Tibial nerve (tissue), 4 donors: ENCODE measurements at places on chromosomes 7 and 10.

- no peak for DNase-seq
These were observed 5.9 kb upstream of the TRIL start for GRCh38 chr7:28964056-28964455.

GRCh38 chr7:110813986-110814385, 276.9 kb upstream of the LRRN3 start:
- no peak for DNase-seq

- DNase-seq = no peak
These were observed 52.6 kb upstream of the BET1 start for GRCh38 chr7:94056796-94057207.

- no peak for DNase-seq
These were observed 511.6 kb upstream of the IGFBP3 start for GRCh38 chr7:46432708-46433107.

DNA sequence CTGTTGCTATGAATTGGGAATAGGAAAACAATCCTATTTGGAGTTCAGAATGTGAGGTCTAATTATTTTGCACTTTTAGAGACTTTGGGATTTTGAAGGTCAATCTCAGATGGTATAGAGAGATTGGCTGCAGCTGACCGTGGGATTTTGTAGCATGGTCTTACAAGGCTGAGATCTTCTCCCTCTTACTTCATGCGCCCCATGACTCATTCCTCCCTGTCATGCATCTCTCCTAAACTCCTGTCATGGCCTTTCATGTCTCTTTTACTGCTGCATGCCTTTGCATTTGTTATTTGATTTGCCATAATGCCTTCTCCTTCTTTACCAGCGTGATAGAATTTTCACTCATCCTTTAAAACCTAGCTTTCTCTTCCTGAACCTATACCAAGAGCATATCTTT, 133.1 kb downstream of the BBS9 start:
- DNase-seq = no peak

- DNase-seq = no peak
These were observed 47.7 kb downstream of the CLEC2L start for GRCh38 chr7:139571190-139571589.

GRCh38 chr7:47807756-47808155, 140.5 kb downstream of the PKD1L1 start:
- DNase-seq = no peak

GRCh38 chr10:104574838-104575237, 66.3 kb upstream of the SORCS3 start:
- no peak for DNase-seq

GRCh38 chr7:20352573-20353306, 22.0 kb downstream of the ITGB8 start:
- DNase-seq = no peak

- peak; percentile 61 for DNase-seq
These were observed 33.1 kb downstream of the ZMIZ1 start for GRCh38 chr10:79101560-79102497.

GRCh38 chr10:24463611-24464426, 254.9 kb downstream of the KIAA1217 start:
- no peak for DNase-seq

DNA sequence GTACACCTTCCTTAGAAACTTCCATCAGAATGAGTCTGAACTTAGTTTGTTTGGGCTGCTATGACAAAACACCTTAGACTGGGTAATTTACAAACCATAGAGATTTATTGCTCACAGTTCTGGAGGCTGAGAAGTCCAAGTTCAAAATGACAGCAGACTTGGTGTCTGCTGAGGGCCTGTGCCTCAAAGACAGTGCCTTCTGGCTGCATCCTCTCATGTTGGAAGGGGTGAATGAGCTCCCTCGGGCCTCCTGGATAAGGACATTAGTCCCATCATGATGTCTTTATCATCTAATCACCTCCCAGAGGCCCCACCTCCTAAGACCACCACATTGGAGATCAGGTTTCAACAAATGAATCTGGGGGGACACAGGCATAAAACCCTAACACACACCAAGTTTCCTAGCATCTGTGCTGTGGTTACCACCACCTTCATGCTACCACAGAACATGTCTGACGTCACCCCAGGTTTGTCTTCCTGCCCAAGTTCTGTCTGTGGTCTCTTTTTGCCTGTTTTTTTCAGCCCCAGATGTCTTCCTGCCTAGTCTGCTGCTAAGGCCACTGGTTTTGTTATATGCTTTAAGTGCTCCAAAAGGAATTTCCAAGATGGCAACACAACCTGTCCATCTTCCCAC, 150.9 kb upstream of the COBL start:
- DNase-seq = no peak

- no peak for DNase-seq
These were observed 4.6 kb upstream of the OR2A14 start for GRCh38 chr7:144118341-144118740.

GRCh38 chr7:16785321-16785720, 19.5 kb downstream of the AGR2 start:
- DNase-seq = no peak

DNA sequence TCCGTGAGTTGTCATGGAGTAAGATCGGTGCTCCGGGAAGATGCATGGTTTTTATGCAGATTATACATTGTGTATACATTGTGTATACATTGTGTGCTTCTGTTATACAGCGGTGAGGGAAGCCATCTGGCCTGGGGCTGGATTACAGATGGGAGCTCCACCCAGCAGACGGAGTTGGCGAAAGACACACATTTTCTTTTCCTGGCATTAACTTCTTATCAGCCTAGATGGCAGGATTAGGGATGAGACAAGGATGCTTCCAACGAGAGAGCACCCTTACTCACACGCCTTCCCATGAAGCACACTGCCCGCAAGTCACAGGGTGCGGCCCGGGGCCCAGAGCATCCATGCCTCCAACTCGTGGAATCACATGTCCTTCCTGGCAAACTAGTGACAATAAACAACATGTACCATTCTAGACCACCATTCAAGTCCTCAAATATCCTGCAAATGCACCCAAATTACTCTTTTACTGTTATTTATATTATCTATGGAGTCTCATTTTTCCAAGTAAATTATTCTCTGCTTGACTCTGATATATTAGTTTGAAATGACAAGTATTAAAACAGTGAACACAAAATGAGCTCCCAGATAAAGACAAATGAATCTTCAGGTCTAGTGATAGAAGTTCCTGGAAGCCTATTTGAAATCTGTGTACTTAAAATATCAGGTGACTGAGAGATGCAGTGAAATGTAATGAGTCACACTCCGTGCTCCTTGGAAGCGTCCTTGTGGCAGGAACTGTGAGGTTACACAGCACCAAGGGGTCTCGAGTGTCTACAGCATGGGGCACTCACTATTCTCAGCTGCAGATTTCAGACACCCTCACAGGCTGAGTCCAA, 29.8 kb upstream of the PPP2R2D start:
- no peak for DNase-seq

- no peak for DNase-seq
These were observed 19.8 kb upstream of the TMEM273 start for GRCh38 chr10:49207936-49208487.

DNA sequence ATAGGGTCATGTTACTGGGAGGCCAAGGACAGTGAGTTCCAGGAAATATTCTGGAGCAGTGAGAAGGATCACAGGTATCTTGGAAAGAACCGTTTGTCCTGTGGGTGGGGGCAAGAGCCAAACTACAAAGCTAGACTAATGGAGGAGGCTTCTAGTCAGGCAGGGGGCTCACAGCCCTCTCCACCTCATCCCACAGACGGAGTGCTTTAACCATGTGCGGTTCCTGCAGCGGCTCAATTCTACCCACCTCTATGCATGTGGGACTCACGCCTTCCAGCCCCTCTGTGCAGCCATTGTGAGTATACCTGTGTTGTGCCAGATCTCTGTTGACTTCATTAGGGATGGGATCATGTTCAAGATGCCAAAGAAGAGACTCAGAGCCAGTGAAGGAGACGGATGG, 8.1 kb downstream of the SEMA4G start:
- DNase-seq = no peak

DNA sequence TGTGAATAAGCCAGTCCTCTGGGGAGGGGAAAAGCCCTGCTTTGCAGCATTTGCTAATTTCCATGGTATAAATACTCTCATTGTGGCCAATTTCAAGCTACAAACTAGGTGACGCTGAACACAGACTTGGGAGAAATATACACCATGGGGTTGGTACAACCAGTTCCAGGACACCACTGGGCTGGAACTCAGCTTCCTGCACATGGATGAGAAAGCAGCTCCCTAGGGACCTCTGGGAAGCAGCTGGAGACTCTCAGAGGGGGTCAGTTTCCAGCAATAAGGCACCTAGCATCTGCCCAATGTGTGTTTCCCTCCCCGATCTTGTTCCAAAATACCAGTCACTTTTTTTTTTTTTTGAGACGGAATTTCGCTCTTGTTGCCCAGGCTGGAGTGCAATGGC, 56.8 kb upstream of the WDR11 start:
- no peak for DNase-seq

DNA sequence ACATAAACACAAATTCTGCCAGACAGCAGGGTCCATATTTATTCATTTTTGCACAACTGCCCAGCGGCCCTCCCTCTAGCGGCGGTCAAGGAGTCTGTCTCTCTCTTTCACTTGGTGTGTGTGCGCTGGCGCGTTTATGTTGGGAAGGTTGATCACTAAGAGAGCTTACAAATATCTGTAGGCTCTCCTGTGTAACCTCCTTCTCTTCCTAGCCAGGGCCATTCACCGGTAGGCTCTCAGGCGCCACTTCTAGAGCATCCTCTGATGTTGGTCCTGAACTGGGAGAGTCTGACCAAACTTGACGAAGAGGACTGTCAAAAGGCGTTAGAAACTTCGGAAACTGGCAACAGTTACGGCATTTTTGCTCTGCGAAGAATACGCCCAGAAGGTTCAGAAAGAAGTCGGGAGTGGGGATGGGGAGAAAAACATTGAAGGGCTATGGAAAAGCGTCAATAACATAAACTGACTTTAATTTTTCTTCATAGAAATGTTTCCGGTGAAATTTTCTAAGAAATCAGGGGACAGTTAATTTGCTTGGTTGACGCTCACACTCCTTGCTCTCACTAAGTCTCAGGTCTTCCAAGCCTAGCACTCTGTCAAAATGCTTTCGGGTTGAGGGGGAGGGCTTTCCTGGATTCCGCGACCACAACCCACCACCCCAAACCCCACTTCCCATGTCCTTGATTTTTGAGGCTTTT, 731.1 kb downstream of the ZWINT start:
- no peak for DNase-seq

GRCh38 chr7:32093415-32094408, 23.5 kb upstream of the PDE1C start:
- DNase-seq = no peak

DNA sequence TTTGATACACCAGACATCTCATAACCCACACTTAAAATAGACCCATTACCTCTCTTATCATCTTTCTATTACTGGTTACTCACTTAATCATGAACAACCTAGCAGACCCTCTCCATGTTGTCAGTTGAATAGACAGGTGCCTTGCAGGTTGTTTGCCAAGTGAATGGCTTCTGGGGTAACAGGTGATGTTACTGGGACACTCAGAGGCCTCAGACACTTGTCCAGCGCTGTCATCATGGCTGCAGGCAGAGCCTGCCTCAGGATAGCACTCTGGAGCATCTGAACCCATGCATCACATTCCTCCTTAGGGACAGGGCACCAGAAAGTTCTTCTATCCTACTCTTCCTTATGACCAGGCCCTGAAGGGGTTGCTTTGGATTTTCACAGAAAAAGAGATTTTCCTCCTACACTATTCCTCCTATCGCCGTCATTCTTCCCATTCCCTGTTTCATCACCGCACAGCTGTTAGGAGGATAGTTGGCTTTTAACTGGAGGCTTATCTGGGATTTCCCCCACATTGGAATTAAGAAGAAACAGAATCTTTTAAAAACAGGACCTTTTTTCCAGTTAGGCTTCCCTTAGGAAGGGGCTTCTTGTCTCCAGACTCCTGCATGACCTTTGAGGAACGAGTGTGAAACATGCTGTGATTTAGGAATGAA, 182.1 kb downstream of the VTI1A start:
- no peak for DNase-seq

DNA sequence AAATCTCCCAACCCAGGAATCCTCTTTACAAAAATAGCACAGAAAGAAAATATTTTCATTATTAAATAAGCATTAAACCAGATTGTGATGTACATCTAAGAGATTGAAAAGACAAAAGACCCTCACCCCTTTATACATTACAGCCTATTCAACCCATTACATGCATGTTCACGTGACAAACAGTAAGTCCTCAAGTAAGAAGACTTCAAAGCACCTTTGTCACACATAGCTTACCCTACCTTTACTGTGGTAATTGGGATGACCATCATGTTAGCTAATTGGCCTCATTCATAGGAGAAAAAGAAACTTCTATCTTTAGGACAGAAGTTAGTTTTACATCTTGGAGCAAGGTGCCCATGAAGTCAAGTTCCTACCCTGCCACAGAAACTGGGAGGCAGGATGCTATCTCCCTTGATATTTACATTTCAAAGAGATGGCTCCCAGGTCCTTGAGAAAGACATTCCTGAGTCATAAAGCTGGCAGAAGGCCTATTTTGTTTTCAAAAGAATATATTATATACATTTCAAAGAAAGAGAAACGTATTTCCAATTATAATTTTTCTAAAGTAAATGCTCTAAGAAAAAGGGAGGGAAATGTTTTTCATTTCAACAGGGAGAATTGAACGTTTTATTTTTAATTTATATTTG, 48.1 kb downstream of the GNAI1 start:
- DNase-seq = no peak

- DNase-seq = peak; percentile 73
These were observed 24.8 kb downstream of the GRIFIN start for GRCh38 chr7:2451171-2452073.

DNA sequence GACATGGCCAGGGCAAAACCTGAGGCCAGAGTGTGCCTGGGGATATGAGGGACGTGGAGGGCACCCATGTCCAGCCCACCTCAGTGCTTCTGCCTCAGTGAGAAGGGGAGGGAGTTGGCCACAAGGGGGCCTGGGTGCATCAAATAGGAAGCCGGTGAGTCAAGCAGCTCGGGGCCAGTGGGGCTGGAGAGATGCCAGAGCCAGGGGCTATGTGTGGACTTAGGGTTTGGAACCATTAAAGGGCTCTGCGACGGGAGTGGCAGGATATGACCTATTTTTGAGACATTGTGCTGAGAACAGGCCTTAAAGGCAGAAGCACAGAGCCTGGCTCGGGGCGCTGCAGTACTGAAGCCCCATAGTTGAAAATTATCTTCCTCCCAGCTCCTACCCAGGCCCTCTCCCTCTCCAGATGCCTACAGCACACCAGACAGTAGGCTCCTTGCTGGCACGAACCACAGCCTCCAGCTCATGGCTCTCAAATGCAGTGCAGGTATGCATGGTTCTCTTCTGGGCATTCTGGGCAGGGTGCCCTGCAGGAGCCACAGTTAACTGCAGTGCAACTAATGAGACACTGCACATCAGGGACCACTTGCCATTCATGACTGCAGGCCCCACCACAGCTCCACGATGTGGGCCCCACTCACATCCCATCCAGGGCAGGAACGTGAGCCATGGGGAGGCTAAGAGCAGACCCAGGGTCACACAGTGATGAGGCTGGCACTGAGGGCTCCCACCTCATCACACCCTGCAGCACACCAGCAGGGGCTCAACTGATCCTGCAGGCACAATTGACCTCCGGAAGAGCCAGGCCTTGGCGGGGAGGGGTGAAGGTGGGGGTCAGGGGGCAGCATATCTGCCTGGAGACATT, 7.2 kb upstream of the PGAM2 start:
- peak; percentile 81 for DNase-seq

- DNase-seq = no peak
These were observed 1.7 kb upstream of the CCM2 start for GRCh38 chr7:44998153-44998871.
